Activated CD4-positive, CD25-positive, alpha-beta regulatory T cell (primary cell): ENCODE measurements at places on chromosomes 3 and 15.

GRCh38 chr3:101266566-101266965, 53.8 kb downstream of the IMPG2 start:
- no peak for DNase-seq

- DNase-seq, result no peak
Measured at GRCh38 chr15:63022181-63022580, 20.4 kb upstream of the TPM1 start.

DNA sequence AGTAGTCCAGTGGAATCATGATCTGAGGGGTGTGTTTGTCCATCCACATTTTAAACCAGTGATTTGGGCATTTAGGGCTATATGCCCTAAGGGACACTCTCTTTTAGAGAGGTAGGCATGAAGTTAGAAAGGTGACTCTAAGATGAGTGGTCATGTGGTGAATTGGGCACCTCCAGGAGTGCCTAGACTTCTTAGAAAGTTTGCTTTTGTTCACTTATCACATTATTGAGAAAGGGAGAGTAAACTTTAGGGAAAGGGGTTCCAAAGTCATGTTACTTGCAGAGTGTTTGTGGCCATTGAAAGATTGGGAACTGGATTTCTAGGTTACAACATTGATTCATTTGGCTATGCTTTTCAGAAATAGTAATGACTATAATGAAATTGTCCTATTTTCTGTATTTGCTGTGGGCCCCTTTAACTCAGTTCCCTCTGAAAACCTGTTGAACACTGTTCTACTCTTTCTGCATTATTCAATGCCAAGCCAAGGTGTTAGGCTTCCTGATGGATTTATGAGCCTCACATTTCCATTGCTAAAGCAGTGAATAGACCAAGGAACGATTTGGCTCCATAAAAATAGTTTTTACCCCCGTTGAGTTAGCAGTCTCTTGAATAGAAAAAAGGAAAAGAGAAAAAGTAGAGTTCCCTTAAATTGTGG, 169.3 kb downstream of the PTPRG start:
- no peak for DNase-seq

DNA sequence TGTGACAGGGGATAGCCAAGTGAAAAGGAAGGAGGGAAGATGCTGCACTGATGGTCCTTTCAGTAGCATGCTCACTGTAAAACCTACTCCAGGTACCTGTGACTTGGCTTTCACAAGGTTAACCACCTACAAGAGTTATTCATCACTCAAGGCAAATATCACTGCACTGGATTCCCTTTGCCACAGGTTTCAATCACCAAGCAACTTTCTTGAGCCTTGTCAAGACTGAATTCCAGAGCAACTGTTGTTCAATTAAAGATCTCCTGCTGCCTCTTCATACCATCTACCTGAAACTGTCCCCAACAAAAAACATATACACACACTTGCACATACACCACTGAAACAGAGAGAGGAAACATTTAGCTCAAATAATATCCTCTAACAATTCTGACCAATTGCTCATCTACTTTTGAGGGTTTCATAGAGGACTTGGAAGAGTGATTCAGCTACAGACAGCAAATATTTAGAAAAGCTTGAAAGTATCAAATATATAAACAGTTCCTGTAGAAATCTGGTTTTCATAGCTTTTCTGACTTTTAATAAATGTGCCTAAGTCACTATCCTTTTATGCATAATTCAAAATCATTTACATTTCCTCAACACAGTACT, 6.5 kb downstream of the IGF2BP2 start:
- DNase-seq, result no peak

GRCh38 chr15:70617911-70618287, 145.5 kb downstream of the UACA start:
- no peak for DNase-seq

DNA sequence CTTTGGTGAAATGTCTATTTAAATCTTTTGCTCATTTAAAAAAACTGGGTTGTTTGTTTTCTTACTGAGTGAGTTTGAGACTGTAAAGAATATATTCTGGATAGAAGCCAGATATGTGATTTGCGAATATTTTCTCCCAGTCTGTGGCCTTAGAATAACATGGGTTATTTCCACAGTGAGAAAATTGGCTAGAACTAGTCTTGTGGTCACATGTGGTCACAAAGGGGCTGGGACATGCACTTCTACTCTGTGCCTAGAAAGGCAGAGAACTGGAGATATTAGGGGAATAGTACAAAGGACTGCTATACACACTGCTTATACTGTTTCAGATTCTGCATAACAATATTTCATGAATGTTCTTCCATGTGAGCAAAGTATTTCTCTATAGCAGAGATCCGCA, 79.9 kb upstream of the RGMA start:
- no peak for DNase-seq

GRCh38 chr3:12486916-12487315, 2.6 kb downstream of the TSEN2 start:
- no peak for DNase-seq

- no peak for DNase-seq
Measured at GRCh38 chr3:14573706-14574105, 33.6 kb upstream of the GRIP2 start.
